ENCODE measurements at places on chromosomes 16 and 17.

- DNase-seq, result no peak
These were observed 854 bp downstream of the MFSD6L start for GRCh38 chr17:8798176-8798845.

DNA sequence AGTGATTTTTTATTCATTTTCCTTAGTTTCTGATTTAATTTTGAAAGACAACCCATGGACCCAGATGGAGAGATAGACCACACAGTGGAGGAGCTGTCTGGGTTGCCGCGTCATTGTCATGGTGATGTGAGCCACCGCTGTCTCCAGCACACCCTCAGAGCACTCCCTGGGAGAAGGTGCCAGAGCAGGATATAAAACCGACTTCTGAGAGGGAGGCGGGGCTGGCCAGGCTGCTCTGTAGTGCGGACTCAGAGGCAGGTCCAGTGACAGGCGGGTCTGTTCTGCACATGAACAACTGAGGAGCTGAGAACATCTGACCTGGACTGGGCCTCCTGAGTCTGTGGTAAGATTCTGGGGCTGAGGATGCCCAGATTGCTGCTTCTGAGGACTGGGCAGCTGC is 216.3 kb upstream of the NLRP1 start:
- no peak for DNase-seq

DNA sequence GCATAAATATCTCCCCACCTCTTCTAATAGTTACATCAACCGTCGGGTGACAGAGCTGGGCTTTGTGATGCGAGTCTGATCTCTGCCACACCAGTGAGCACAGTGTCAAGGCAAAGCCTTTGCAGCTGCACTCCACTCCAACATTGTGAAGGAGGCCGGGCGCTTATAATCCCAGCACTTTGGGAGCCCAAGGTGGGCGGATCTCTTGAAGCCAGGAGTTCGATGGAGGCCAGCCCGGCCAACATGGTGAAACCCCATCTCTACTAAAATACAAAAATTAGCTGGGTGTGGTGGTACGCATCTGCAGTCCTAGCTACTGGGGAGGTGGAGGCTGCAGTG is 18.9 kb downstream of the CYB5D2 start:
- DNase-seq, result no peak

- DNase-seq, result peak; percentile 38
These were observed at the start of gene FA2H for GRCh38 chr16:74774223-74775139. FA2H (minus strand) TSS chr16:74774820; CDS start chr16:74774755, 65 bp downstream.

DNA sequence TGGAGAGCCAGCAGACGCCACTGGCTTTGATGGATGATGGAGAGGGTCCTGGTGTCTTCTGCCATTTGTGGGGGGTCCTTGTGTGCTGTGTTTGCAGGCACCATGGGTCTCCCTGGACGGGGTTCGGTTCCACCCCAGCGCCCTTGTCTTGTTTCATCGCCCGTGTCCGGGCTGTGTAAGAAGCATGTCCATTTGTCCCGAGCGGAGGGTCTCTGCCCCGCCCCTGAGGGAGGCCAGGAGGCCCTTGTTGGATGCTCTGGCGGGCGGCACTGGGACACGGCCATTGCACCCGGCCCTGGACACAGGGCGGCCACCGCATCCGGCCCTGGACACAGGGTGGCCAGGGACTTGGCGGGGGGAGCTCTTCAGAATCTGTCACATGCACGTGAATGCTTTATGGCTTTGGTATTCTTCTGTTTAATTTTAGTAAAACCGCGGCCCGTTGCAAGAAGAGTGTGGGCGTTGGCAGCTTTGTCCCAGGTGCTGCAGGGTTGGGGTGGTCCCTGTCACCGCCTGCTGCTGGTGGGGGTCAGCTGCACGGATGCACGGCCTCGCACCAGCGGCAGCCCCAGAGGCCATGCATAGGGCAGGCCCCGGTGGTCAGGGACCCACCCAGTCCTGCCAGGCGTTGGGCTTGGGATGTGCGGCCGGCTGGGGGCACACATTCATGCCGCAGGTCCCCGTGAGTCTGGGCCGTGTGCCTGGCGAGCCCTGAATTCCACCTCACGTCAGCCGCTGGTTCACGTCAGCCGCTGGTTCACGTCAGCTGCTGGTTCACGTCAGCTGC is 21.0 kb upstream of the ZNF750 start:
- DNase-seq, result no peak

- no peak for DNase-seq
These were observed 7.9 kb upstream of the SPHK1 start for GRCh38 chr17:76376318-76377133.

- DNase-seq, result no peak
These were observed 177.4 kb upstream of the XYLT1 start for GRCh38 chr16:17647879-17648872.

GRCh38 chr16:28985211-28986041 is 574 bp downstream of the LAT start:
- DNase-seq, result no peak

DNA sequence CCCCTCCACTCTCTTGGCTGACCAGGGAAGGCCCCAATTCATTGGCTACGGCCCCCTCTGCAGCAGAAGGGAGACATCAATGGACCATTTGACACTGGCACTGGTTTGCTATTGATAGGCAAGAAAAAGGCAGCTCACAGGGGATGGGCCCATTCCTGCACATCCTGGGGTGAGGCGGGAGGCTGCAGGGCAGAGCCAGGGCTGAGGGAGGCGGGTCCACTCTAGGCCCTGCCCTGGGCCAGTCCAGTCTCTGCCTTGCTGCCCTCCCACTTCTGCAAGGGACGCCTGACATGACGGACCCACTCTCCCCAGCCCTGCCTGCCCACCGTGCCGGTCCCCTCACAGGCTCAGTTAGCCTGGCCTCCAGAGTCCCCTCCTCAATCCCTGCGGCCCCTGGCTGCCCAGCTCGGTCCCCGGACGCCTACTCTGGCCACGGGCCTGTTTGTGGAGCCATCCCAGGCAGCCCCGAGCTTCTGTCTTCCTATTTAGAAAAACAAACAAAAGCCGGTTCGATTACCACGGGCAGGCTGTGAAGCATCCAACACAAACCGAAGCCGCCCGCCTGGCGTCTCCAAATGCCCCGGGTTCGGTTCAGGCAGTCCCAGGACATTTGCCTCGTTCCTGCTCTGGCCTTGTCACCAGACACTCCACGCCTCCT is 160.7 kb downstream of the IRX5 start:
- DNase-seq, result no peak

- no peak for DNase-seq
These were observed 19.0 kb downstream of the MAP2K3 start for GRCh38 chr17:21303441-21304065.

DNA sequence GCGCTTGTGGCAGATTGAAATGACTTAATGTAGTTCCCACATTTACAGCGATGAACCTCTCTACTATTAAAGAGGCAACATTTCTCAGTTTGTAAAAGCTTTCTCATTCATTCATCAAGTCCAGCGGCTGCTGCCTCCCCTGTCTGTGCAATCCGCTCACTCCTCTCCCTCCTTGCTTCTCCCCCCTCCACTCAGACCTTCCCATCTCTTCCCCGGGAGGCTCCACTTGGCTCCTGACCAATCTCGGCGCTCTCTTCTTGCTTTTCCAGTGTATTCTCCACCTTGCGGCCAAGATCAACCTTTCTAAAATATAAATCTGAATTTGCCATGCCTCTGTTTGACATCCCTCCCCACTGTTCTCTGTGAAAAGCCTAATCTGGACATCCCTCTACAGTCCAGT is 117.5 kb downstream of the ASIC2 start:
- no peak for DNase-seq

GRCh38 chr17:16512011-16512410 is 20.0 kb upstream of the LRRC75A start:
- no peak for DNase-seq

GRCh38 chr16:67241008-67241900 is 6.0 kb downstream of the FHOD1 start:
- no peak for DNase-seq

- DNase-seq, result no peak
These were observed 192.5 kb downstream of the CDH13 start for GRCh38 chr16:82819286-82819685.

DNA sequence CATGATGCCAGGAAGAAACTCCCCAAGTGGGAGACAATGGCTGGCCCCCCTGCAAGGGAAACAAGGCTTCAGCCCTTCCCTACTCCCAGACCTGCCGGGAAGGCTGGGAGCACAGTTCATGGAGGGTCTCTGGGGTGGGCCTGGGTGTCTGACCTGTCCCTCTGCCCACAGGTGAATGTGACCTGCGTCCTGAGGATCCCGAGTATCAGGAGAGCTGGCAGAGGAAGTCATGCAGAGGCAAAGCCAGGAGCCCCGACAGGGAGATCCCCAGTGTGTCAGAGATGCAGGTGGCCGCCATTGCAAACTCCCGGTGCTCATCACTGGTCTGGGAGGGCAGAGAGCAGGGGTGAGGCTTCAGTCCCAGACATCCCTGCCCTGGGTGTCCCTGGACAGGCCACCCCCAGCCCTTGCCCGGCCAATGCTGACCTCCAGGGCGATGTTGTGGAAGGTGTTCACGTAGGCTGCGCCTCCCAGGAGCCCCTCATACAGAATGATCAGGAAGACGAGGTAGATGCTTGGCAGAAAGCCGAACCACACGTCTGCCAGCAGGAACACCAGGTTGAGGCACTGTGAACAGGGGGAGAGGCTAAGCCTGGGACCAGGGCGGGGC is 5.3 kb upstream of the NPIPB7 start:
- no peak for DNase-seq

GRCh38 chr17:39240631-39241030 is 14.9 kb upstream of the STAC2 start:
- DNase-seq, result no peak

DNA sequence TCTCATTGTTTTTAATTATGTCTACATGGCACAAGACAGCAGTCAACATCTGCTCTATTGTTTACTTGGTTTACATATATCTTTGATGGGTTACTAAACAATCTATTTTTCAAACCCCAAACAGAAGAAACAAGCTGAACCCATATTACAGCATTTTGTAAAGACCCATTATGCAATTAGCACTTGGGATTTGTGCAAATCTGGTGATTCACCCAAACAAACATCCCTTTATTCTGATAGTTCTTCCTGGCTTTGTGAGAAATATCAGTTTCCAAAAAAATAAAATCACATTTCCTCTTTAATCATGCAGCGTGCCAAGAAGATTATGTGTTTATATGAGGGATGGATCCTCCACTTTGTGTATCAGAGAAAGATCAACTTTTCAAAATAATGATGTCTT is 16.8 kb upstream of the RBFOX1 start:
- no peak for DNase-seq

DNA sequence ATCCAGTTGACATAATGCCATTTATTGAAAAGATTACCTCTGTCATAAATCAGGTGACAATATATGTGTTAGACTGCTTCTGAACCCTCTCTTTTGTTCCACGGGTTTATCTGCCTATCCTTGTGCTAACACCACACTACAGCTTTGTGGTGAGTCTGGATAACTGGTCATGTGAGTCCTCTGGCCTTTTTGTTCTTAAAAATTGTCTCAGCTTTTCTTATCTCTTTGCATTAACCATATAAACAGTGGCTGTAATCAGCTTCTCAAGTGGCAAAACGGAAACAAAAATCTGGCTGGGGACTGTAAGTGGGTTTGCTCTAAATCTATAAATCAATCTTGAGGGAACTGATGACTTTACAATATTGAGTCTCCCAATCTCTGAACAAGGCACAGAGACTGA is 44.6 kb downstream of the STX8 start:
- no peak for DNase-seq

- peak; percentile 80 for DNase-seq
These were observed 41.1 kb upstream of the PLCG2 start for GRCh38 chr16:81737885-81738536.

DNA sequence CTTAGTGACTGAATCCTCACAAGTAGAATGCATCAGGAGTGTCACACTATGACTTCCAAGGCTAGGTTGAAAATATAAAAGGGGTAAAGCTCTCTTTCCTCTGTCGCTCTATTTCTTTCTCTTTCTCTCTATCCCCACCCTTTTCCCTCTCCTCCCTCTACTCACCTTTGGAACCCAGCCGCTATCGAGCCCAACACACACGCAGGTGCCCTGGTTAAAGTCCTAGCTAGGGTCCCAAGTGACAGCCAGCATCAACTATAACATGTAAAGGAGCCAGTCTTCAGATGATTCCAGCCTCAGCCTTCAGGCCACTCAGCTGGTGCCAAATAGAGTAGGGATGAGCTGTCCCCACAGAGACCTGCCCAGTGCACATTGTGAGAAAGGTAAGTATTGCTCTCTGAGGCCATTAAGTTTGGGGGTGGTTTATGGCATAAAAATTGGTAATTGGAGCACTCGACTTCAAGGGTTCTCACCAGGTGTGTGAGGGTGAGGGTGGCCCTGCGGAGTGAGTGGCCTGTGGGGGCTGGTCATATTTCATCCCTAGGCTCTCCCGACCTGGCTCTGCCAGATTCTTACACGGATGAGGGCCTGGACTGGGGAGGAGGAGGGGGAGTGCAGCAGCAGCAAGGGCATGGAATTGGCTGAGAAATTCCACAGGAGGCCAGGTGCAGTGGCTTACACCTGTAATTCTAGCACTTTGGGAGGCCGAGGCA is 14.9 kb upstream of the C16orf54 start:
- no peak for DNase-seq

- DNase-seq, result no peak
These were observed 82.2 kb downstream of the CMC2 start for GRCh38 chr16:80924372-80924978.

DNA sequence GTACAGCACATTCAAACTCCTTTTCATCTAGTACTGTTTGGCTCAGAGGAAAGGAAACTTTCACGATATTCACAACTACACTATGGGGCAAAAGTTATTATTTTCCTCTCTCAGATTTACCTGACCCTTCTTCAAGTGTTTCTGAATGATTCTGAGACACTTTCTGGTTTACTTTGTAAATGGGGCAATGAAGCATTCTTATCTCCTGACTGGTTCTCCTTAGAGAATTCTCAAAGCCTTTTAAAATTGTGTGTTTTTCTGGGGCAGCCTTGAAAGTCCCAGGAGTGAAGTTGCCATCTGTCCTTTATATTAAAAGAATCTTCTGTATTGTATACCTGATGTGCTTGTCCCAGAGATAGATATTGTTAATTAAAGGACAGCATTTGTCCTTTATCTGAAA is 264.9 kb downstream of the FTO start:
- no peak for DNase-seq

GRCh38 chr17:57268181-57268580 is 11.9 kb downstream of the MSI2 start:
- no peak for DNase-seq

GRCh38 chr16:285146-286055 is 2.4 kb downstream of the PDIA2 start:
- DNase-seq, result no peak

GRCh38 chr17:30172560-30172959 is 55.9 kb downstream of the NSRP1 start:
- no peak for DNase-seq

GRCh38 chr17:20009302-20010098 is at the start of gene SPECC1:
SPECC1 (plus strand) TSS chr17:20009359; CDS start chr17:20096652, 87,293 bp downstream.
- peak; percentile 77 for DNase-seq

Measured in stimulated activated CD4-positive, alpha-beta T cell treated with anti-CD3 and anti-CD28 coated beads, Interleukin-2, amount 100 ng/mL, for 4 hours (primary cell).